ENCODE measurements at places on chromosomes 7 and 10.

- no peak for DNase-seq
These were observed 31.4 kb downstream of the ITPRIP start for GRCh38 chr10:104306897-104307296.

GRCh38 chr10:20313665-20314064 is 497.4 kb downstream of the PLXDC2 start:
- no peak for DNase-seq

GRCh38 chr10:34941471-34942357 is 126.6 kb upstream of the PARD3 start:
- no peak for DNase-seq

DNA sequence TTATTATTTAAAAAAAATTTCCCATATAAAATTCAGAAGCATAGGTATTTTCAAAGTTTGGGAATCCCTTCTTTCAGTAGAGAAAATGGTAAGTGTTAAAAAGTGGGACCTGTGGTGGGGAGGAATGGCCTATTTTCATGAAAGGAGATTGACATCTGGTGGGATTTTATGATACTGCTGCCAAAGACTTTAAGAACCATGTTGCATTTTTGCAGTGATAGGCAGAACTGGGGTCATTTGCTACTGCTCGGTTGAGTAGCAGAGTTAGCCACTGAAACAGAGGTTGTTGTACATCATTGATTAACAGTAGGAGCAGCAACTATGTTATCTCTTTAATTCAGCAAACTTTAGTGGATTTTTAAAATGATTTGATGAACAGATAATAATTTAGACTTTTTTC is 4.4 kb downstream of the BICC1 start:
- no peak for DNase-seq

DNA sequence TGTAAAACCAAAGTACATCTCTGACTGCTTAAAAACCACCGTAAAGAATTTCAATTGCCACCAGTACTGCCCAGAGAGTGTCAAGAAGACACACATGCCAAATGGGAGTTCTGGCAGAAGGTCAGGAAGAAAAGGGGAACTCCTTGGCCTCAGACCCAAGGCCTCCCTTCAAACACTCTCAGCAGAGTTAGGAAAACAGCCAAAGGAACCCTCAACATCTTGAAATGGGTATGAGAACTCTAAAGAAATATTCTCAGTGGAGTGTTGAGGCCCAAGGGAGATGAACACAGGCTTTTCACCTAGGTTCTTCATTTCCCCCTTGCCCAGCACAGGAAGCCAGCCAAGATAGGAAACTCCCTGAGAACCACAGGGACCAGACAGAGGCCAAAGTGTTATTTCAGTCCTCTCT is 96.1 kb upstream of the ASAH2 start:
- DNase-seq, result no peak

GRCh38 chr10:97270523-97271154 is 21.8 kb downstream of the ARHGAP19 start:
- no peak for DNase-seq

- no peak for DNase-seq
These were observed 52.7 kb downstream of the FIGNL1 start for GRCh38 chr7:50397320-50397970.

- DNase-seq, result no peak
These were observed 40.8 kb downstream of the HBP1 start for GRCh38 chr7:107209565-107209964.

DNA sequence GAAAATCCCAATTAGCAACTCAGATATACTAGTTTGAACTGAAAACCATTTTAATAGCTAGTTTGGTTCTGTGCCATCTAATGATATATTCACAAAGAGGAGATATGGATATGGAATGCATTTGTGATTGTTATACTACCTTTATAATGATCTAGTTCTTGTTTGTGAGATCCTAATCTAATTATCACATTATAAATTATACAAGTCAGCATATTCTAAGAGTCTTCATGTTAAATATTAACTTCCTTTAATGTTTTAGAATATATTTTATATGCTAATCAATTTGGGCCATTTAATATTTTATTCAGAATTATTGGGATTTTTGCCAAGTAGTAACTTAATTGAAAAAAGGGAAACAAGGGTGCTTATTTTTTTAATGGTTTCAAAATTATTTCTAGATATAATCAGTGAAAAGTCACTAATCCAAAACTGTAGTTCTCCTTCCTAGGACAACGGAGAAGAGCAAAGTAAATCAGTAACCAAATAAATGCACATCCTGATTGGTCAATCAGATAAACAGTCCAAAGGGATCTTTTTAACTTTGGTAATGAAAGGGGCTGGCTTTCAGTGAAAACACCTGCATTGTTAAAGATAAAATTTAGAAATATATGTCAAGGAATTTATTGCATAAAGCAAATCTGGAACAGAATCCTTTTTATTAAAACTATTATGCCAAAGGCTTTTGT is 173.9 kb upstream of the MEOX2 start:
- no peak for DNase-seq

DNA sequence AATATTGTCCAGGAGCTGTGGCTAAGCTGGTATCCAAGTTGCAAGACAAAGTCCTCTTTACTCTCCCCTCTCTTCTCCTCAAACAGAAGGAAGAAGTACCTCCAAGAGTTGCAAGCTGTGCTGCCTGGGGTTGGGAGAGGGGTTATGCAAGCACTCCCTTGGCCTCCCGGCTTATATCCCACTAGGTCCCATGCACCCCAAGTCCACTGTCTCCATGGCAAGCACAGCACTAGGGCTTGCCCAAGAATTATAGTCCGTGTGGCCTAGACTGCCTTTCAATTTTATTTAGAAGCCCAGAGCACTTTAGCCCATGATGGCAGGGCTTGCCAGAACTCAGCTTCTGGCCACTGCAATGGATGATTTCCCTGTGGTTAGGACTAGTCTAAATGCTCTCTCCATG is 40.4 kb upstream of the TECTB start:
- no peak for DNase-seq

DNA sequence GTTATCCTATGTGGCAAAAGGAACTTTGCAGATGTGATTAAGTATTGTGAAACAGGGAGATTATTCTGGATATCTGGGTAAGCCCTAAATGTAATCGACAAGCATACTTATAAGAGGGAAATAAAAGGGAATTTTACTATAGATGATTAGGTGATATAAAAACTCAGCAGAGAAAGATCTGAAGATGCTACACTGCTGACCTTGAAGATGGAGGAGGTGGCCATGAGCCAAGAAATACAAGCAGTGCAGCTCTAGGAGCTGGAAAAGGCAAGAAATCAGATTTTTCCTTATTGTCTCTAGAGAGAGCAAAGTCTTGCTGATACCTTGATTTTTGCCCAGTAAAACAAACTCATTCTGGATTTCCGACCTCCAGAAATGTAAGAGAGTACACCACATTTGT is 67.7 kb downstream of the BRAF start:
- no peak for DNase-seq

- DNase-seq, result no peak
These were observed 77.9 kb upstream of the FHIP2A start for GRCh38 chr10:114743521-114744231.

- DNase-seq, result no peak
These were observed 341.9 kb downstream of the LRMDA start for GRCh38 chr10:75773231-75773780.

DNA sequence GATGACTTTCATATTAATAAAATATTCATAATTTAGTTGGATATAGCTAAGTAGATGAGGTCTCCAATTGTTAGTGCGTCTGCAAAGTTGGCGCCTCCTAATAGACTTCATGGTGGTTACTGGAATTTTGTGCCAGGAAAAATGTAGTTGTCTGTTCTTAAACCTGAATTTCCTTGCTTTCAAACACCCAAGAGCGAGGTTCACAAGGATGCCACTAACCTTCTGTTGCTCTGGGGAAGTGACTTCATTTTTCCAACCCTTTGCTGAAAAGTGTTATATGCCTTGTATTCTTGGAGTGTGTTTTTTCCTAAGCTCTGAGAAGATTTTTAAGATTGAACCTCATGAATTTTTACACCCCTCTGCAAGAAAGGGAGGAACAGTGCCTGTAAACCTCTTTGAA is 98.9 kb upstream of the GLCCI1 start:
- no peak for DNase-seq

GRCh38 chr10:92248566-92248965 is 42.3 kb downstream of the CPEB3 start:
- DNase-seq, result no peak

- no peak for DNase-seq
These were observed 46.6 kb downstream of the C1GALT1 start for GRCh38 chr7:7228967-7229366.

Measured in ureter (tissue), 1 donor.